ENCODE measurements at places on chromosomes 2 and 18.

- no peak for DNase-seq
Measured at GRCh38 chr18:79774111-79774510, 23.6 kb upstream of the KCNG2 start.

DNA sequence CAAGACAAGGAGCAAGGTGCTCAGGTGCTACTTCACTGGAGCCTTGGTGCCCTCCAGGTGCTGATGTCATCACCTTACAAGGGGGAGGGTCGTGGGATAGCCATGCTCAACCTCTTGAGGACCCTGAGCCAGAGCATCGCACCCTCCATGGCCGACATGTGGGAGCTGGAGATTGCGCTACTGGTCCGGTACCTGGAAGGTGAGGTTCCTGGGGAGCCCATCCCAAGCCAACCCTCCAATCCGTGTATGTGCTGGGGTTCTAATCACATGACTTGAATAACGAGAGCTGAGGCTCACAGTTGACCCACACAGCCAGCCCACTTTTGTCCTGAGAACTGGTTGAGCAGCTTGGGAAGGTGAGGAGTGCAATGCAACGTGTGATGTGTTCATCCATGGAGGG lies 25.9 kb downstream of the MROH2A start:
- DNase-seq: no peak

GRCh38 chr2:129587426-129588064 lies 391.9 kb upstream of the RAB6C start:
- no peak for DNase-seq

DNA sequence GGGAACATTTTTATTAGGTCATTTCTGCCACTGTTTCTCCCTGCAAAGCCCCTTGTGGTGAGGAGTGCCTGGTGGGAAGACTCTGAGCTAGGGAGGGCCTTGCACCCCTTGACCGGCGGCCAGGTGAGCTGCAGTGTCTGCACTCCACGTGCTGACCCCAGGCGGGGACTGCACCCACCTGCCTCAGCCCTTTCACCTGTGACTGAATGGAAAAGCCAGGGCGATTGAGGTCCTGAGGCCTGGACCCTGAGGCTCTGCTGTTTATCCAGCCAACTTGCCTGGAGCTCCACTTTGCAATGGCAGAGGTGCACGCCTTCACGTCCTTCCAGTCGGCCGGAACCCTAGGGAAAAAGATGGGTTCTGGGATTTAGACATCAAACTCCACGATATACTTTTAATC lies 53.1 kb downstream of the TMEM18 start:
- no peak for DNase-seq

- DNase-seq: no peak
Measured at GRCh38 chr18:13712400-13713131, 13.8 kb downstream of the FAM210A start.

GRCh38 chr18:76209597-76209996 lies 285.4 kb downstream of the ZNF516 start:
- DNase-seq: no peak

Measured in T-helper 2 cell (primary cell).